ENCODE measurements at places on chromosomes 5 and 9.
A peak's percentile ranks its signal among the peaks of the same experiment; 100 is the strongest.

- no peak for DNase-seq
Observed at GRCh38 chr9:38051780-38052546, 17.1 kb downstream of the SHB start.

DNA sequence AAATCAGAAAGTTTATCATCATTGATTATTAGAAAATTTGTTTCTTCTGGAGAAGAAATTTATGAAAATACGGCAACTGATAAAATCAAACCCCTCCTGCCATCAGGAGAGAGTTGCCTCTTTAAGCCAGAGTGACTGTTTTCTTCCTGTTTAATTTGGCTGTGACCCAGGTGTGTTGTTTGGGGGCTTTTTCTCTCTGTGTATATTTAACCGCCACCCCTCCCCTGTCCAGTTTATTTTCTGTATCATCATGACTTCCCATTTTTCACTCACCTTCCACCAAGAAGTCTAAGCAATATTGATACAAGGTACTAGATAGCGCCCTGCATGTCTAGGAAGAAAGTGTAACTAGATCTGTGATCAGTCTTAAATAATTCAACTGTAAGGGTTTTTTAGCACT, 50.1 kb downstream of the FAM78A start:
- no peak for DNase-seq

- no peak for DNase-seq
Observed at GRCh38 chr5:147437161-147437596, 72.7 kb downstream of the DPYSL3 start.

DNA sequence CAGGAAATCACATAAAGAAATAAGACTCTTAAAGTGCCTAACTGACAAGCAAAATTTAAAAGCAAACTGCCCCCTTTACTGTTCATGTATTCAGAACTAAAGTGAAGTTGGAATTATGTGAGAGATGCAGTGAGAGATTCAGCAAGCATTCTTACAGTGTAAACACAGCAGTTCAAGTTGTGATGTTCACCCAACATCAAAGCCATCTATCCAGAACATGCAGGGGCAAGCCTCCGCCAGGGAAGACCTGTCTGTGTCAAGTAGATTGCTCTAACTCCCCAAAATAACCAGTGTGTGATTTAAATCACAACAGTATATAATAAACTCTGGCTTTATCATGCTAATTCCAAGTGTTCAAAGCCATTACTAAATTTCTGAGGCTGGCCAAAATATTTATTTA, 233.3 kb downstream of the BNC2 start:
- DNase-seq, result no peak

DNA sequence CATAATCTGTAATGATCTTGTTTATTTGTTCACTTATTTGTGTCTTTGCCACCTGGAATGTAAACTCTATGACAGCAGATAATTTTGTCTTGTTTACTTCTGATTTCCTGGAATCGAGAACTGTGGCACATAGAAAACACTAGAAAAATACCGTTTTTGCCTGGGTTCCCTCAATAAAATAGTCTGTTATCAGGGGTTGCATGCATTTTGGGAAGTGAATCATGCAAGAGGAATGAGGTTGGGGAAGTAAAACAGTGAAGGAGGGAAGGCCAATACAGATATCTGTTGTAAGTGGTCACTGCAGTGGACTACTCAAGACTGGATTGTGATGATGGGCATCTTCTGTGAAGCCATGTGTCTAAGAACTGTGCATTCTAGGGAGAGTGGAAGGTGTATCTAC, 45.2 kb upstream of the IL6ST start:
- no peak for DNase-seq

DNA sequence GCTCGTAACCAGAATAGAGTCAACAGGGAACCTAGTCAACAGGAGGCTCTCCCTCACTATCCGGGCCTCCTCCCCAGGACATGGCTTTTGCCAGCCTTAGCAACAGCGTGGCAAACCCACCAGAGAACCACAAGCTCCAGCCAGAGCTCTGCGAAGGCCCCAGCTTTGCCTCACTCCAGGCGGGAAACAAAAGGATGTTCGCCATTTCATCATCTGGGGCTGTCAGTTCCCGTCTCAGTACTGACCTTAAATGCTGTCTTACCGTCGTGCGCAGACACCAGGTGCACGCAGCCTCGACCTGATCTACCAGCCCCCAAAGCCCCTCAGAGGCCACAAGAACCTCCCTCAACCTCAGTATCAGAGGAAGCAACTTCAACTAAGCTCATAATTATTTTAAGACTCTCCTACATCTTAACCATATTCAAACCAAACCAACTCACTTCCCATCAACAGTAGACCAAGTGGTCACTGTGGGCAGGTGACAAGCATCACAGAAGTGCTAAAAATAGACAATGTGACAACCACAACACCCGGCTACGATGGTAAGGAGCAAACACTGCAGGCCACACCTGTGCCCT, 71.4 kb downstream of the SEMA4D start:
- peak; percentile 74 for DNase-seq

DNA sequence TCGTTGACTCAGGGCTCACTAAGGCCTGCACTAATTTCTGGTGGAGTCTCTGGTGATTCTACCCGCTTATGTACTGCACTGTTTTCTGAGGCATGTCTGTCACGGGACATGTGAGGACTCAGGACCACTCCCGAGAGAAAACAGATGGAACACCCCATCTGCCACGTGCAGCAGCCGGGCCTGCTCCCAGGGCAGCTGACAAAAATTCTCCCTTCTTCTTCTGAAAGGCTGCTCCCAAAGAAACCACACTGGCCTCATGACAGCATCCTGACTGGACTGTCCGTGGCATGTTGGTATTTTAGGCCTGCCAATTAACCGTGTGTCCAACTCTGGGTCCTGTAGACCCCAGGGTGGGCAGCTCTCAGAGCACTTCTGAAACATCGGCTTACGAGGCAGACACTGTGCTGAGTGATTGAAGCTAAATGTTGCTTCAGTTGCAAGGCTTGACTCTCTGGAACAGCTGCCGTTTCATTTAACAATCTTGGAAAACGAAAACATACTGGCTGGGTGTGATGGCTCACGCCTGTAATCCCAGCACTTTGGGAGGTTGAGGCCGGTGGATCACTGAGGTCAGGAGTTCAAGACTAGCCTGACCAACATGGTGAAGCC, 39.0 kb downstream of the FAM240B start:
- no peak for DNase-seq

DNA sequence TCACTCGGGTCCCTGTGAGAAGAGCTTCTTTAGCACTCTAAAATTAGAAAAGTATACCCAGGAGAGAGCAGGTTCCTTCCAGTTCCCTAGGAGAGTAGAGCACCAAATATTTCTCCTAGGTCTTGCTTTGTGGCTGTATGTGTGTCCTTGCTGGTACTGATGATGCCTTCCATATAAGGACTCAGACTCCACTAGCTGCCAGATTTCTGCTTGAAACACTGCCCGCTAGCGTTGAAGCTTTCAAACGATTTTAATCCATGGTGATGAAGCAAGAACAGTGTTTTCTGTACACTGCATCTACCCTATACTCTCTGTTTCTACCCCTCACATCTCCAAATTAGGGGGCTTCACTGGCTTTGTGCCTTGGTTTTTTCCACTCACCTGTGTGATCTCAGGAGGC, 2.4 kb upstream of the SMC2 start:
- DNase-seq, result no peak

DNA sequence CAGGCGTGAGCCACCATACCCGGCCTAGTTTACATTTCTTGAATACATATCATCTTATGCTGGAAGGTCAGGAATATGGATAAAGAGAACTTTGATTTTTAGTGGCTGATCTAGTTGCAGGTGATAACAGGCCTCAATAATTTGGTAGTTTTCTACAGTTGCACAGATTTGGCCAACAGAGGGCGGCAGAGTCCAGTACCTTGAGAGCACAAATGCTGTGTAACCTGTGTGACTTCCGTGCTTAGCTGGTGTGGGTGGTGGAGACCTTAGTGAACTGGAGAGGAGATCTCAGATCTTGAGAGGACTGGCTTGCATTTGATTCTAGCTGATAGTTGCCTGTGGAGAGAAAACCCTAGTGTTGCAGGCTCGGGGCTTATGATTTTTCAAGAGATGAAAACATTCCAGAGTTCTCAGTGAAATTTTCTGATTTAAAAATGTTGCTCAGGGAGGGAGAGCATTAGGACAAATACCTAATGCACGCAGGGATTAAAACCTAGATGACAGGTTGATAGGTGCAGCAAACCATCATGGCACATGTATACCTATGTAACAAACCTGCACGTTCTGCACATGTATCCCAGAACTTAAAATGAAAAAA, 17.4 kb upstream of the GPR151 start:
- DNase-seq, result peak; percentile 10

GRCh38 chr5:150505041-150505511, 2.9 kb upstream of the NDST1 start:
- DNase-seq, result no peak

GRCh38 chr5:57181154-57181553, 7.3 kb downstream of the GPBP1 start:
- no peak for DNase-seq

DNA sequence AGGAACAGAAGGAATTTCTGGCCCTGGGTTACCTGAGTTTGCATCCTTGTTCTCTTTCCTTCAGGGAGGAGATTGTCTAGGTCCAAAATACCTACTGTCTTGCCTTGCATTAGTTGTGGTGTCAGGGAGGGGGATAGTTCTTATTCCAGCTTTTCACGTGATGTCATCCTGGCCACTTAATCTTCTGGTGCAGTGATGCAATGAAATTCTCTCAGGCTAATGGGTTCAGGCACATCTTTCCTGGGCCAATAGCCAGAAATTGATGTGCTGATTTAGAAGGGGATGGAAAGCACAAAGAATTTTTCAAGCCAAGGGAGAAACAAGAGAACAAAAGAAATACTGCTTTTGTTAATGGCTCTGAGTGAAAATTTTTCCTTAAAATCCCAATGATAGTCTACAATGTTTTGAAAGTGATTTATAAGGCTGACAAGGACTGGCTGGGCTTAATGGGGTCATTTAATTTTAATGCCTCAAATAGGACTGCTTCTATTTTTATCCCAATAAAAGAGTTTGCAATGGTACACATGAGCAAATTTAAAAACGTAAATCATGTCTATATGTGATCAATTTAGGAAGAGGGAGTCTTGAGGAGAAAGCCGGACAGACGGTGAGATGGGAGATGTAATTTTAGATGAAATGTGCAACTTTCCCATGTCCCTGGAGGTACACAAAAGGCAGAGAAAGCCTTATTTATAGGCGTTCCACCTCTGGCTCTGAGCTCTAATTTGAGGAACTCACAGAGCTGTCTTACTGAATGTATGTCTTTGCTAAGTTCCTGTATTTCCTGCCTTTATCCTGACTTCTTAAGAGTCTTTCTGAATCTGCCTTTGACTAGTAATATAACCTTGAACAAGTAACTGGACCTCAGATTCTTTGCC, 89.3 kb upstream of the SV2C start:
- DNase-seq, result no peak

DNA sequence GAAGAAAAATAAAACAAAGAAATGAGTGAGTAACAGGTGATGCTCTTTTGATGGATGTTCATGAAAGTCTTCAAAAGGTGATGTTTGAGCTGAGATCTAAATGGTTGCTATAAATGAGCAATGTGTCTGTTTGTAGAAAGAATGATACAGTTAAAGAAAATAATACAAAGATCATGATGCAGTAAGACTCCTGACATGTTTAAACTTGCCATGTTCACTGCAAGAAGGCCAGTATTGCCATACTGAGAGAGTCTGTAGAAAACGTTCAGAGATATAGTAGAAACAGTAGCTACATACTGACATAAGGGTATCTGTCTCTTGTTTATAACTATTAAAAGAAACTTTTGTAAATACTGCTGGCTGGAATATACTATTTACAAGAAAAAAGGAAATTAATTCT, 1609.2 kb upstream of the ACO1 start:
- DNase-seq, result no peak

DNA sequence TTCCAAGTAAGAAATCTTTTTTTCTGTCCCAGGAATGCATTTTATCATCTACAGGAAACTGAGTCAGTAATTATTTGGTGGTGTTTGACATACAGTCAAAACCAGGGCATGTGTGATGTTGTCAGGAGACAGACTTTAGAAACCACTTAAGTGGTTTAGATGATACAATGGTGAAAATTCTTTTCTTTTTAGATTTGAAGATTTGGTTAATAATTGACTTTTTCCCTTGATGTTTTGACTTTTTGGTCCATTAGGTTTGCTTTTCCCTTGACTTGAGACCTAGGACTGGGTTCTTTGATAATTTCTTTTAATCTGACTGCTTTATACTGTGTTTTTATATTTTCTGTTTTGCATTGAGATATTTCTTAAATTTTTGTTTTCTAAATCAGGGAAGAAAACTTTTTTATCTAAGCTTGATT, 85.2 kb downstream of the RASGRF2 start:
- no peak for DNase-seq

GRCh38 chr5:141703133-141703561, 21.1 kb upstream of the ARAP3 start:
- no peak for DNase-seq

- DNase-seq, result no peak
Observed at GRCh38 chr5:74865804-74866595, at the start of gene FAM169A. TSS of gene FAM169A (minus strand) at chr5:74866387. CDS start at chr5:74841676, 24,711 bp downstream.

GRCh38 chr5:23216345-23216744, 291.1 kb upstream of the PRDM9 start:
- DNase-seq, result no peak

DNA sequence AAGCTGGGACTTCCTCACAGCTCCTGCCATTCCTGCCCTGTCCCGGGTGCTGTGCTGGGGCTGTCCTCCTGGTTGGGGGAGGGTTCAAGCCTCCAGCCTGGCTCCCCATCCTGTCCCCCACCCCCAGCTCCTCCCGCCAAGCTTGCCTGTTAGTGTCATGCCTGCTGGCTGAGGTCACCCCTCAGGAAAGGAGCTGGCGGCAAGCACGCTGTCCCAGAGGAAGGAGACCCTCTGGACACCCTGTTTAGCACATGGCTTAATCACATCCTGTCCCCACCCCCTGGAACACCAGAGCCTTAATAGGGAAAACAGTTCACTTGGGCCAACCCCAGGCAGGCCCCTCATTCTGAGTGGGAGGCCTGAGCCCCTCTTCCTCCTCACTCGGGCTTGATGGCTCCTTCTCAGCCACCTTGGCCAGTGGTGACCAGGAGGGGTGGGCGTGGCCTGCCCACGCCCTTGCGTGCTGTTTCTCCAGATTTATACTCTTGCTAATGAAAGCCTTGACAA, 9.2 kb upstream of the PHYHD1 start:
- no peak for DNase-seq

- no peak for DNase-seq
Observed at GRCh38 chr5:109225716-109226625, 183.8 kb downstream of the PJA2 start.

DNA sequence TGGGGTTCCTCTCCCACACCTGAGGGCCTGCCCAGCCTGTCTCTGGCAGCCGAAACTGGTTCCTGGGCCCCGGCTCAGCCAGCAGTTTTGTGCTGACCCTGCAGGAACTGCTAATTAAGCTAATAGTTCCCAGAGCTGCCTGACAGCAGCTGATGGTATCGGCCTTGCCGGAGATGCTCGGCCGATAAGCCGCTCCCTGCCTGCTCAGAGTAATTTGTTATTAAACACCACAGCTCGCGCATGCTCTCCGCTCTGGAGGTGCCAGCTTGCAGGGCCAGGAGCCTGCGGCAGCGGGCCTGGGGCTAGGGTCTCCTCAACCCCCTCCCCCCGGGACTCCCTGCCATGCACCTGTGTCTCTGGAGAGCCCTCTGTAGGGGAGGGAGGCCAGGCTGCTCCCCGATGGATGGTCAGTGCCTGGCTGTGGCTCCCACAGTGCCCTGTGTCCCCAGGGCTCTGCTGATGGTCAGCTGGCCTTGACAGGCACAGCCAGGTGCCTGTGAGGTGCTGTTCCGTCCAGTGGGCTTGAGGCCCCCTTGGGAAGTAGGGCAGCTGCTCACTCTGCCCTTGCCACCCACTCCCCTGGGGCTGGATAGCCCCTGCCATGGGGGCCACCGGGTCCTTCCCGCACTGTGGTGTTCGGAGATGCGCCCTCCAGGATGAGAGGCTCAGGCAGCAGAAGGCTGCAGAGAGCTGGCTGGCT, 41.7 kb downstream of the RXRA start:
- no peak for DNase-seq

Measured in KG1 (cell line).